ENCODE measurements at places on chromosomes 3 and 15.

GRCh38 chr15:57384024-57384423, 7.7 kb downstream of the CGNL1 start:
- DNase-seq: no peak

- no peak for DNase-seq
Observed at GRCh38 chr3:195916291-195916690, 7.9 kb upstream of the TNK2 start.

DNA sequence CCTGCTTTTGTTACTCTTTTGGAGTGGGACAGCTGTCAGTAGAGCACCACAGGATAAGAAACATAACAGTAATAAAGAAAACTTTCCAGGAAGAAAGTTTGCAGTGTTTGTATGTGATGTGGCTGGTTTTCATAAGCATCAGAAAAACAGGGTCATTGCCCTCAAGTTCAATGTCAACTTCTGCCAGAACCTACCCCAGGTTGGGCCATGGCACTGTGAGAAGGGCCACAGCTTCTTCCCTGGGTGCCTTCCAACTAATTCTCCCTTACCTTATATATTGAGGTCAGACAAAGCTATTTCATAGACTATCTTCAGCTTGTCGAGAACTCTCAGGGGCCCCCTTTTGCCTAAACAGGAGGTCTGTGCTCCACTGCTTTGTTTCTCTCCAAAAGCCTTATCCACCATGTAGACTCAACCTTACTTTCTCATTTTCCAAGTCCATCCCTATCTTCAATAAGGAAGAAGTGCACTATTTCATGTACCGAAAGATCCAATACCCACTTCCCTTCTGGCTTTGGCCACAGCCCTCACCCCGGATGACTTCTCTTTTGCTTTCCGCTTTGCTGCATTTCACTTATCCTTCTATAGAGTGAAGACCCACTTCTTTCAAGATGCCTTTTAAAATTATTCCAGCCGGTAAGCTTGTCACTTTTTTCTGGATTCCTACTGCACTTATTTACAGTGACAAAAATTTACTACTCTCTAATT, 38.2 kb upstream of the PLCL2 start:
- no peak for DNase-seq

- DNase-seq: no peak
Observed at GRCh38 chr15:85726454-85726853, 68.3 kb downstream of the KLHL25 start.

DNA sequence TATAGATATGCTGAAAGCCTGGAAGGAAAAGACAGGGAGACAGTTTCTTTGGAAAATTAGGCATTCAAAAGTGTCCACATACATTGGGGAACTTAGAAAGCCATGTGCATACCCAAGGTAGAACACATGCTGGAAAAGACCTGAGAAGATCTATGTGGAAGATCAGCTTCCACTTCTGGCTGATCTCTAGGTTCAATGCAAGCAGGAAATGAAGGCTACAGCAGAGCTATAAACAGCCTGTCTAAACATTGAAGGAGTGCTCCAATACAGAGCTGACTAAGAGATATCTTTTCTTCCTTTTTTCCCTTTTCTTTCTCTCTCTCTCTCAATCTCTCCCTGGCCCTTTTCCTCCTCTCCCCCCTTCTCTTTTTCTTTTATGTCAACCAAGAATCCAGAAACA, 73.6 kb upstream of the TCF12 start:
- DNase-seq: no peak

DNA sequence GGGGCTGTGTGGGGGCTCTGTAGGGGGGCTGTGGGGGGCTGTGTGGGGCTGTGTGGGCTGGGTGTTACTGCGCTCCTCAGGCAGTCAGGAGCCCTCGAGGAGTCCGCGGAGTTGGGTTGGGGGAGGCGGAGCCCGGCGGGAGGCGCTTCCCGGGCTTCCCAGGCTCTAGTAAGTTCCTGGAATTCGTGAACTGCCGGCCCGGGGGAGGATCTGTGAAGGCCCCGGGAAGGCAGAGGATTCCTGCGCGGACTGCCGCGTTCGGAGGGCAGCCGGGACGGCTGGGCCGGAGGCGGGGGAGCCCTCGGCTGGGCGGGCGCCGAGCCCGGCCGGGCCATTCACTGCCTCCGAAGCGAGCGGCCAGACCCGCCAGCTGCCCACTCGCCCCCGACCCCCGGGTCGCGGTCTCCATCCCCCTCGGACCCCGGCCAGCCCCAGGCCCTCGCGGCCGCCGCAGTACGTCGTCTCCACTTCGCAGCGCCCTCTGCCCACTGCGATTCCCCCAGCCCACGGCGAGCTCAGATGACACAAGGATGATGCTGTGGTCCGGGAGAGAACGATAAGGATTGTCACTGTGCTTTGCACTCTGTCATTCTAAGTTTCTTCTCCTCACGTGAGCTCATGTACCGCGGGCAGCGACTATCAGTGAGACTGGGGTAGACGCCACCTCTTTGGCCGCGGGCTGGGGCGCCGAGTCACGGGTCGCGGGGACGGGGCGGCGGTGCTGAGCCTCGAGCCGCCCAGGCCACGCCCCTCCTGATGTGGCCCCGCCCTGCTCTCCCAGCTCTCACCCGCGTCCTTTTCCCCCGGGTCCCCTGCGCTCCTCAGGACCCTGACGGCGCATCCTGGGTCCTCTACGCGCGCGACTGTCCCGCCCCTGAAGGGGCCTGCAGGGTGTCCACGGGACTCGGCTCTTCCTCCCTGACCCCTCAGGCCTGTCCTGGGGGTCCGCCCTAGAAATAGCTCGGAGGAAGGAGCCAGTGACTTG, 65.3 kb downstream of the KLF13 start:
- peak; percentile 60 for DNase-seq

GRCh38 chr15:64864068-64864467, 22.4 kb downstream of the PLEKHO2 start:
- DNase-seq: no peak

DNA sequence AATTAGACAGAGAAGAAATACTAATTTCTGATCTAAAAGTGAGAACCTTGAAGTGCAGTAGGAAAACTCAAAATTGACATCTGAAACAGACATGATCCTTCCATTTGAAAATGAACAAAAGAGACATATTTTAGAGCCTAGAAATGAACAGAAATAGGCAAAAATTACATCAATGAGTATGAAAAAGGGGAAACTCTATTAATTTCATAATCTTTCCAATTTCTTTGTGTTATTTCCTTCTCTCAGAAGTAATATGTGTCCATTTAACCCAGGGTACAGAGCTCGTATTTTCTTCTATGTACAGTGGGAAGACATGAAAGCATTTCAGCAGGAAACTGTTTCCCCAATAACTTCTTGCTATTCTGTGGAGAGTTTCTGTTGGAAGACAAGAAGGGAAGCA, 263.1 kb downstream of the CGGBP1 start:
- DNase-seq: no peak

DNA sequence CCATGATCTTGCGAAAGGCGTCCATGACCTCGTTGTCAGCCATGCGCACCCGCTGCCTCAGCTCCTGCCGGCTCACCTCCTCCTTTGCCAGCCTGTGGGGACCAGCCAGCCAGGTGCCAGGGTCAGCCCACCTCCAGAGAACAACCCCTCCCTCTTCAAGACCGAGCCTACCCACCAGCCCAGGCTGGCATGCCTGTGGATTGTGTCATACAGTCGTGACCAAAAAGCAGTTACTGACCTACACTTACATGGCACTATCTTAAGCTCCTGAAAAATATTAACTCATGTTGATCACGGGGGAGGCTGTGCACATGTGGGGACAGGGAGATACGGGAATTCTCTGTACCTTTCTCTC, 10.7 kb upstream of the CAMK1 start:
- no peak for DNase-seq

- no peak for DNase-seq
Observed at GRCh38 chr3:62559831-62560445, 186.6 kb upstream of the FEZF2 start.

DNA sequence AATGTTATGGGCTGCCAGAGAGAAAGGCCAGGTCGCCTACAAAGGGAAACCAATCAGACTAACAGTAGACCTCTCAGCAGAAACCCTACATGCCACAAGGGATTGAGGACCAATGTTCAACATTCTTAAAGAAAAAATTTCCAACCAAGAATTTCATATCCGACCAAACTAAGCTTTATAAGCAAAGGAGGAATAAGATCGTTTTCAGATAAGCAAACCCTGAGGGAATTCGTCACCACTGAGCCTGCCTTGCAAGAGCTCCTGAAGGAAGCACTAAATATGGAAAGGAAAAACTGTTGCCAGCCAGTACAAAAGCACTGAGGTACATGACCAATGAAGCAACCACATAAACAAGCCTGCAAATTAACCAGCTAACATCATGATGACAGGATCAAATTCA, 33.1 kb downstream of the PYGO1 start:
- DNase-seq: no peak

- DNase-seq: no peak
Observed at GRCh38 chr3:77281721-77282120, 241.8 kb downstream of the ROBO2 start.

DNA sequence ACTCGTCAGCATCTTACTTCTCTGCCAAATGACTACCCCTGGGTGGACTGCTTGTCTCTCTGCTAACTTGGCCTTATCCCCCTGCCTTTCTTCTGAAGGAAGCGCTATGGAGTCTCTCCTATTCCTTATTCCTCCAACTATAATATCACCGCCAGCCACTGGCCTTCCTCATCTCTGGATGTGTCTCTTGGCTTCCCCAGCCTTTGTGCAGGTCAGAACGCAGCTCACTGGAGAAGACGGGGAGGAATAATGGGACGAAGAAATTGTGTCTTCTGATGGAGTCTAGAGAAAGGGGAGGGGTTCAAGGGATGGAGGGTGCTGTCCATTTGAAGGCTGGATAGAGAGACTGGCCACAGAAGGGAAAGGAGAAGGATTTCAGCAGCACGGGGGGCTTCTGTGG, 16.9 kb downstream of the ITGA11 start:
- DNase-seq: no peak

DNA sequence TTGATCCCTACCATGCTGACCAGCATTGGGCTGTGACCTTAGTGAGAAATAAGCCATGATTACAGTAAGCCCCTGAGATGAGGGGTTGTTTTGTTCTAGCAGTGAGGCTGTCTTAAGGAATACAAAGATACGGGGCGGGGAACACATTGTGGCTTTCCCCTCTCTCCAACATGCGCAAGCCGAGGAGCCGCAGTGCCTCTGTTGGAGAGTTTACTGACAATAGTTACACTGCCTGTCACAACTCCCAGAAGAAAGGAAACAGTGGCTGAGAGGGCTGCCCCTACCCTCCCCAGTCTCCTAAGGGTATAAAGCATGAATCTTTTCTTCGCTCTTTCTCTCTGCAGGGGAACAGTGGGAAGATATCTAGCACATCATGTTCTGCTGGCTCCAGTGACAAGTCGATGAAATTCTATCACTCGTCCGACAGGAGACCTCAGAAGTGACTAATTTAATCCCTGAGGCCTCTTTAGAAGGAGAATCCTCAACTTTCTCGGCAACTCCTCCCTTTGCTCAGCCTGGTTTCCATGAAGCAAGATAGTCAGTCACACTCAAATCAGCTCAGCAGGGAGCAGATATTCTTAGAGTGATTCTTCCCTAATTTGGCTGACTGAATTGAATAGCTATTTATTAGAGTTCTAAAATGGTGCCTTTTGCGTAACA, 409.0 kb upstream of the PROK2 start:
- no peak for DNase-seq

DNA sequence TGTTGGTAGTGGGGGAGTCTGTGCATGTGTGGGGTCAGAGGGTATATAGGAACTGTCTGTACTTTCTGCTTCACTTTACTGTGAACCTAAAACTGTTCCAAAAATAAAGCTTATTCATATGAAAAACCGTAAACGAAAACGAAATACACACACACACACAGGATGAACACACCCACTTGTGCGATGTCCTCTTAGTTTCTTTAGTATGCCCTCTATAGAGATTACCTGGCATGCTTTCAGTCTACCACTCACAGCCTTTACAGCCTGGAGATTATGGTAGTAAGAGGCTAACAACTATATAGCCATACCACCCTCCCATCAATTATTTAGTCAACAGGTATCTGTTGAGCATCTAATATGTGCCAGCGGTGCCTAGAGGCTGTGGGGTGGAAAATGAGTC, 60.0 kb upstream of the UBE3A start:
- no peak for DNase-seq

GRCh38 chr15:72783004-72783639, 436 bp downstream of the ADPGK start:
- DNase-seq: peak; percentile 29

DNA sequence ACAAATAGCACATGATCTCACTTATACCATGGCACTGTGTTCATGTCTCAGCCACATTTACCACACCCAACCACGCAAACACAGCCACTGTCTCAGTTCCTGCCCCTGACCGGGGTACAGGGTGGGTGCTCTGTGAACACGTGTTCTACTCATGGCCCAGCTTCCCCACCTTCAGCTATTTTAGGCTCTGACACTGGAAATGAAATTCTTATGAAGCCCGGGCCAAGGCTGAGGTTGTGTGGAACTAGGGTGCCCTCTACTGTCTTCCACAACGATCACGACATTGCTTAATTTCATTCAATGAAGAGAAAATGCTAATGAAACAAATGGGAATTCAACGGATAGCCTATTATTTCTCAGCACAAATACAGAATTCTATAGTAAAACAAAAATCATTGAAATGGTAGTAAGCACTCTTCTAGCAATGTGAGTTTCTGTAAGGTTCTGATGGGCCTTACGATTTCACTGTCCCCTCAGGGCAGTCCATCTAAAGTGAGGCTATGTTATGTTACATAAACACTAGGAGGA, 2.1 kb upstream of the GABRA5 start:
- no peak for DNase-seq

GRCh38 chr3:30630238-30631030, 24.0 kb downstream of the TGFBR2 start:
- DNase-seq: no peak

- no peak for DNase-seq
Observed at GRCh38 chr3:63918321-63918720, 6.1 kb upstream of the SCAANT1 start.

DNA sequence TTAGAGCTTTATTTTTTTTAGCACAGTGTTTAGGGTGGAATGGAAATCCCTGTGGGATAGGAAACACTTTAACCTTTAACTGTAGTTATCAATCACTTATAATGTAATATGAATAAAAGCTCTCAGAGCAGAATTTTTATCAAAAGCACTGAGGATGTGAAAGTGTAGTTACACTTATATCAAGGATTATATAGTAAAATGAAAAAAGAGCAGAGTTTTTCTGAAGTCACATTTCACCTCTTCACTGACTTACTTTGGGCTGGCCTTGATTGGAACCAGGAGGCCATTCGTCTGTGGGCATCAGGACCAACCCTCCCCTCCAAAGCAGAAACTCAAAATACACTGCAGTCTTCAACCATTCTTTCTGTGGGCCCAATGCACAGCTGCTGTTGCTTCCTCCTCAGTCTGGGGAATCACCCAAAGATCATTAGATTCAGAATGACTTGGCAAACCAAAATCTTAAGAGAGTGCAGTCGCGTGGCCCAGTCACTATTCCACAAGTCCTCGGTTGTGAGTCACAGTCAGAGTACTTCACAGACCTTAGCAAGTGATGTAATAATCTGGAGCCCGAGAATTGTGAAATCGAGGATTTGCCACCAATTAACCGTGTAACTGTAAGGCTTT, 132.6 kb upstream of the COL8A1 start:
- DNase-seq: no peak

GRCh38 chr3:134336587-134336986, 37.7 kb downstream of the AMOTL2 start:
- DNase-seq: no peak

- no peak for DNase-seq
Observed at GRCh38 chr3:103308921-103309320, 874.1 kb downstream of the ZPLD1 start.

Data from stimulated activated CD8-positive, alpha-beta memory T cell treated with anti-CD3 and anti-CD28 coated beads, Interleukin-7, amount 100 ng/mL, for 48 hours (primary cell).